ENCODE measurements at places on chromosomes 16 and 17.

DNA sequence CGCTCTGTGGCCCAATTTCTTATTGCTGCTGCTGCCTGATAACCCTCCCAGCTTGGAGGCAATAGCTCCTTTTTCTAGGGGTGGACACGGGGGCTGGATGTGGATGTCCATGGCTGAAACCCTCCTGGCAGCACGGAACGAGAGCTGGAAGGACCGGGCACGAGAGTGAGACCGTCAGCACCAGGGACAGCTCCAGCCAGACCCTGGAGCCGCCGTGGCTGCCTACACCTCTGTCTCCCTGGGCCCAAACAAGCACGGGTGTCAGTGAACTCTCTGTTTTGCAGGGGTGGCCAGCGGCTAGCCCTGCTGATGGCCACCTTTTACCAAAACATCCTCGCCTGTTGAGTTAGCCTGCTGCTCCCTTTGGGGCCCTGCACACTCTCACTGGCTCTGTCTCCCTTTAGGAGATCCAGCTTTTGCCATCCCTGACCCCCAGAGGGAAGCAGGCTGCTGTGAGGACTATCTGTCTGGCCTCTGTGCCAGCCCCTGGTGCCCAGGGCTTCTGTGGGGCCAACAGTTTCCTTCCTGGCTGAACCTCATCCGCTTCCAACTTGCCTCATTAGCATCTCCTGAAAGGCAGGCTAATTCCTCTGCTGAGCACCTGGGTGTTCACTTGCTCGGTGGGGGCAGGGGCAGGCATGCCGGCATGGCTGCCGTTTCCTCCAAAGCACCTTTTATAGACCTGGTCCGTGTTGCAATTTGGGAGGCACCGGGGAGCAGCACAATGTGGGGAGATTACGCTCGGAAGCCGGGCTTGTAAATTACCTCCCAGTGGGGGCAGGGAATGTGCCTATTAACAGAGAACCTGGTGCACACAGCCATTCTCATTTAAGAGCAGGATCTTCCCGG, 118.1 kb downstream of the ENGASE start:
- no peak overlapping the region for H3K27ac ChIP-seq
- peaks cover 30% of the 10 kb centered on the region for H3K27me3 ChIP-seq
- H3K4me3 ChIP-seq = no peak overlapping the region
- no peaks in the 10 kb centered on the region for H3K36me3 ChIP-seq
- no peaks in the 10 kb centered on the region for H3K4me1 ChIP-seq
- no peak for DNase-seq

DNA sequence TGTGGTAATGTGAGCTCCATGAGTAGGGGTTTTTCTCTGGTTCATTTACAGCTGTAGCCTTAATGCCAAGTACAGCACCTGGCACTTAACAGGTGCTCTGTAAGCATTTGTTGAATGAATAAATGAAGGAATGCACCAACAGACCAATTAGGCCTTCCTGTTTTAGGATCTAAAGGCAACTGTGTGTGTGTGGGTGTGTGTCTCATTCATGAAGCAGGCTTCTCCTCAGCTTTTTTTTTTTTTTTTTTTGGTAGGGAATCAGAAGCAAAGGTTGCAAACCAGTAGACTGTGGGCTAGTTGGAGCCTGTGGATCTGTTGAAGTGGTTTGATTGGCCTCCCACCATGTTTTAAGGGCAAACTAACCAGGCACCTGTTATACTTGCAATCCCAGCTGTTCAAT, 48.1 kb downstream of the HS3ST2 start:
- peaks cover 11% of the 10 kb centered on the region for H3K27me3 ChIP-seq
- no peak for DNase-seq
- H3K4me1 ChIP-seq = no peaks in the 10 kb centered on the region
- no peak overlapping the region for H3K4me3 ChIP-seq

GRCh38 chr16:66706506-66706880, 9.9 kb upstream of the CMTM4 start:
- no peak overlapping the region for H3K4me3 ChIP-seq
- H3K4me1 ChIP-seq = no peaks in the 10 kb centered on the region
- H3K27me3 ChIP-seq = no peaks in the 10 kb centered on the region

- no peak for DNase-seq
- no peaks in the 10 kb centered on the region for H3K27me3 ChIP-seq
- H3K4me1 ChIP-seq = no peaks in the 10 kb centered on the region
- H3K4me3 ChIP-seq = no peak overlapping the region
Observed at GRCh38 chr16:50329446-50330189, 39.2 kb downstream of the BRD7 start.

DNA sequence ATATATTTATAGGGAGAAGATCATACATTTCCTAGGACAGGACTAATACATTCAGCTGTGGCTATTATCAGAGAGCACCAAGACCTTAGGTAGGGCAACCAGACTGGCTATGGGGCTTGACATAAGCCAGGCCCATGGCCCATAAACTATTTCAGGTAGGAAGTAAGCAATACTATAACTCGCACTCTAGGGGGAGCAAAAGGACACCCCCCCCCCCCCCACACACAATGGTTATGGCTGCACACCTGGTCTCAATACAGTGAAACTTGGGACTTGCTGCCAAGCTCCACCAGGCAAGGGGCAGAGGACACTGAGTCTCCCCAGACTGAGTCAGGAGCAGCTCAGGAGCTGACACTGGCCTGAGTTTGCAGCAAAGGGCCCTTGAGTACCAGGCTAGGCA, 348.9 kb upstream of the ASIC2 start:
- DNase-seq = no peak
- no peak overlapping the region for H3K4me3 ChIP-seq
- no peaks in the 10 kb centered on the region for H3K4me1 ChIP-seq

GRCh38 chr16:55433030-55433429, 46.0 kb upstream of the MMP2 start:
- H3K4me3 ChIP-seq = no peak overlapping the region
- H3K27me3 ChIP-seq = peaks cover 2% of the 10 kb centered on the region
- H3K27ac ChIP-seq = no peak overlapping the region
- H3K4me1 ChIP-seq = no peaks in the 10 kb centered on the region
- no peaks in the 10 kb centered on the region for H3K36me3 ChIP-seq

DNA sequence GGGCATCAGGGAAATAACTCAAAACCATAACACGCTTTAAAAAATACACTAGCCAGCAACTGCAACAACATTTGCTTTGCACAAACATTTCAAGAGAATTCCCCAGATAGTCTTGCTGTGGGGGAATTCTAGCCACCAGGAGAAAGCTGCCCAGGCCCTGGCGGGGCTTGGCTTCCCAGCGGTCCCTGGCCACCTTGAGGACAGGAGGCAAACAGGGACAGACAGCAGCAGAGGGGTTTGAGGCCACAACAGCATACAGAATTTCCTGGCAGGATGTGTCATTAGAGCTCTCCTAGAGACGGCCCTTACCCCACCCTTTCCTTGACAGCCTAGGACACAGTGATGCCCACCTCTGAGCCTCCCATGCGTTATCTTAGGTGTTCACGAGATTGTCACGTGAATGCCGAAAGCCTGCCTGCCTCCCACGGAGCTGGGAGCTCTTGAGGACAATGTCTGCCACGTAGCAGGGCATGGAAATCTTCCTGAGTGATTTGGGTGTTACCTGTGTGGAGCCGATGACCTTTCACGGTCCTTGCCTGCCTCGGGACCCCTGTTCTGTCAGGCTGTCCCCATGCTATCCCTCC, 114.3 kb downstream of the RBFOX3 start:
- peaks cover 7% of the 10 kb centered on the region for H3K4me1 ChIP-seq
- no peak for DNase-seq
- H3K4me3 ChIP-seq = no peak overlapping the region
- no peaks in the 10 kb centered on the region for H3K27me3 ChIP-seq

DNA sequence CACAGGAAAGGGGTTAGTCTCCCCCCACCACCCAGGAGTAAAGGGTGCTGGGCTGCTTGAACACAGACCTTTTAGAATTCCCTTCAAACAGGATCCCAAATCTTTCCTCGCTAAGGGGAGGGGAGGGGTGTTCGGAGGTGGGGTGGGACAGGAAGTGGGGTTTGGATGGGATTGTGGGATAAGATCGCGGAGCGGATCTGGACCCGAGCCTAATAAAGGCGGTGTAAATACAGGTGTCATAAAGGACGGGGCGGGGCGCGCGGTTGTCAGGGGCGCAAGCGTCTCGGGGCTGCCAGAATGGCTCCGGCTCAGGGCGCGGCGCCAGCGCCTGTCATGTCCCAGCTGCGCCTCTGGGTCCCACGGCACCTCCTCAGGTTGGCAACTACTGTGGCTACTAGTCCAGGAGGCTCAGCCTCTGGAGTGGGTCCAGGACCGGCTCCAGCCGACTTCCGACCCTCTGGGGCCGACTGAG, 59.8 kb upstream of the FBXO47 start:
- no peaks in the 10 kb centered on the region for H3K27me3 ChIP-seq
- H3K4me1 ChIP-seq = peaks cover 3% of the 10 kb centered on the region
- no peaks in the 10 kb centered on the region for H3K36me3 ChIP-seq
- H3K27ac ChIP-seq = no peak overlapping the region

DNA sequence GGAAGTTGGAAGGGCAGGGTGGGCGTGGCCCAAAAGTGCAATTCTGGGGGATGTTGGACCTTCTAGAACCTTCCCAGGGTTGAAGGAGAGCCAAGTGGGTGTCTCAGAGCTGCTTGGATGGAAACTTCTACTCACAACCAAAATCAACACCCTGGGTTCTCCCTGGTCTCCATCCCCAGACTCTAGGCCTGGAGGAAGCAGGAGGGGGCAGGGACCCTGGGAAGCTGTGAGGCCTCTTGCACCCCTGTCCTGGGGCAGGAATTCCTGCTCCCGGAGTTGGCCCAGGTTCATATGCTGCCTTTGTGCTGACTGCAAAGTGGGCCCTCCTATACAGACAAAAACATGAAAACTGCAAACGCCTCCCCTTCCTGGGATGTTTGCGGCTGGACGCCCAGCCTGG, 25.1 kb downstream of the TRARG1 start:
- H3K36me3 ChIP-seq = no peaks in the 10 kb centered on the region
- H3K4me3 ChIP-seq = no peak overlapping the region
- no peak for DNase-seq
- no peak overlapping the region for H3K27ac ChIP-seq

- no peaks in the 10 kb centered on the region for H3K4me1 ChIP-seq
- peaks cover 3% of the 10 kb centered on the region for H3K27me3 ChIP-seq
- no peak overlapping the region for H3K27ac ChIP-seq
Observed at GRCh38 chr17:28967221-28968135, 16.2 kb upstream of the PHF12 start.

DNA sequence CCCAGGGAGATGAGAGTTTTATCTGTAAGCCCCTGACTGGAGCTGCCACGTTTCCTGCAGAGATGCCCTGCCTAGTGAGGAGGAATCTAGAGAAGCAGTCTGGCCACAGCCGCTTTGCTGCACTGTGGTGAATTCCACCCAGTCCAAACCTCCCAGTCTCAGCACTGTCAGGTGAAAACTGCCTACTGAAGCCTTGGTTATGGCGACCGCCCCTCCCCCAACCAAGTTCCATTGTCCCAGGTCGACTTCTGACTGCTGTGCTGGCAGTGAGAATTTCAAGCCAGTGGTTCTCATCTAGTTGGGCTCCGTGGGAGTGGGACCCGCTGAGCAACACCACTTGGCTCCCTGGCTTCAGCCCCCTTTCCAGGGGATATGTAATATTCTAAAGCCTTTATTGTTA, 10.2 kb upstream of the LYZL6 start:
- H3K27ac ChIP-seq = no peak overlapping the region
- DNase-seq = no peak
- H3K4me1 ChIP-seq = no peaks in the 10 kb centered on the region

Data from Panc1 (cell line).